ENCODE measurements at places on chromosomes 7 and 10.

GRCh38 chr10:6530966-6531365 lies 49.1 kb downstream of the PRKCQ start:
- no peak for DNase-seq

DNA sequence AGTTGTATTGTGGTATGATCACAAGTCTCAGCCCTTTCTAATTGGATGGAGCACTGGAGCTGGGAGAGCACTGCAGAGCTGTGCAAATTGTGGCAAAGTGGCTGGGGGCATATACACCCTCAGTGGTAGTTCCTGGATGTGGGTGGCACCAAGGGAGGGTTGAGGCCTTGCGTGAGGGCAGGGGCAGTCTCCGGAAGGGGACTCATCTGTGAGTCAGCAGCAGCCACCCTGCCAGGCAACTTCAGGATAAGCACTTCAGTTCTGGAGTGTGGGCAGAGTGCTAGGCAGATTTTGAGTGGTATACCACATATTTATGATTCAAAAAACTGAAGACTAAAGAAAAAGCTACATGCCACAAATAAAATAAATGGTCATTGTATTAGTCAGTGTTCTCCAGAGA lies 210.5 kb downstream of the ETV1 start:
- DNase-seq, result peak; percentile 61

GRCh38 chr10:21069929-21070700 lies 173.0 kb upstream of the NEBL start:
- no peak for DNase-seq

GRCh38 chr10:78523453-78523852 lies 489.8 kb downstream of the RPS24 start:
- DNase-seq, result no peak

GRCh38 chr7:64625114-64626082 lies 40.5 kb upstream of the ZNF107 start:
- DNase-seq, result no peak

- no peak for DNase-seq
These were observed 33.3 kb downstream of the MYO1G start for GRCh38 chr7:44945479-44945878.

GRCh38 chr10:1179346-1180070 lies 123.3 kb downstream of the WDR37 start:
- no peak for DNase-seq

DNA sequence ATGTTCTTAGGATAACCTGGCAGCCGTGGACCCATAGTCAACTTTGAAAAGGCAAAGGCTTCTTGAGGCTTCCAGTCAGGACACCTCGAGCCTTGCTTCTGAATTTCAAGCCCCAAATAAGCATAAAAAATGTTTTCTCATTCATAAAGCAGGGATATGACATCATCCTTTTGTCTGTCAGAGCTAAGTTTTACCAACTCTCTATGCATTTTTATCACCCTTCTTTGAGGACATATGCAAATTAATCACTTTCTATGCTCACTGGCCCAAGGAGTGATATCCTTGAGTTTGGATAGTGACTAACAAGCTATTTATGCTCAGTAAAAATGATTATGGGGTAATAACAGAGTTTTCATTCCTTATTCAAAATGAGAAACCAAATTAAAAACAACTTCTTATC lies 159.4 kb downstream of the ANLN start:
- no peak for DNase-seq

- DNase-seq, result no peak
These were observed 405.0 kb downstream of the SEMA3D start for GRCh38 chr7:84781838-84782237.

- DNase-seq, result no peak
These were observed 153.3 kb downstream of the ELMO1 start for GRCh38 chr7:37295401-37295800.
